ENCODE measurements at places on chromosomes 3 and 15.

DNA sequence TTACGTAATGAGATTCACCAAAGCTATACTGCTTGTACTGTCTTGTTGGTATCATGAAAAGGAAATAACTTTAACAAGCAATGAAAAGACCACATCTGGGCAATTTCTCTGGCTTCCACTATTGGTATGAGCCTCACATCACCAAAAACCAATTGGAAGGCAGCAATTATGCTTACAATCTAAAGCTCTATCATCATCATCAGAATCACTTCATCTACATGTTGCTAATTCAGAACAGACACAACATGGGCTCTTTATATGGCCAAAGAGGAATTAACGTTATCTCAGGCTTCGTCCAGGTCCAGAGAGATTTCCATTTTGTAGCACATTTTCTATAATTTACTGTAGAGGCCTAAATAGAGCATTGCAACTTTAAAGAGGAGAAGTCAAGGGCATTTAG is 36.6 kb upstream of the SLCO3A1 start:
- H3K4me3 ChIP-seq, result no peak overlapping the region
- H3K4me1 ChIP-seq, result no peaks in the 10 kb centered on the region

- no peak overlapping the region for H3K4me3 ChIP-seq
- no peak overlapping the region for H3K27ac ChIP-seq
- no peak for DNase-seq
- peaks cover 21% of the 10 kb centered on the region for H3K27me3 ChIP-seq
- H3K36me3 ChIP-seq, result no peaks in the 10 kb centered on the region
- peaks cover 3% of the 10 kb centered on the region for H3K4me1 ChIP-seq
These were observed 14.4 kb upstream of the TM4SF4 start for GRCh38 chr3:149460117-149460516.

GRCh38 chr3:101942356-101942755 is 93.0 kb downstream of the NFKBIZ start:
- H3K36me3 ChIP-seq, result no peaks in the 10 kb centered on the region
- no peaks in the 10 kb centered on the region for H3K27me3 ChIP-seq
- H3K4me1 ChIP-seq, result peaks cover 30% of the 10 kb centered on the region
- H3K4me3 ChIP-seq, result no peak overlapping the region
- DNase-seq, result no peak
- H3K27ac ChIP-seq, result no peak overlapping the region

DNA sequence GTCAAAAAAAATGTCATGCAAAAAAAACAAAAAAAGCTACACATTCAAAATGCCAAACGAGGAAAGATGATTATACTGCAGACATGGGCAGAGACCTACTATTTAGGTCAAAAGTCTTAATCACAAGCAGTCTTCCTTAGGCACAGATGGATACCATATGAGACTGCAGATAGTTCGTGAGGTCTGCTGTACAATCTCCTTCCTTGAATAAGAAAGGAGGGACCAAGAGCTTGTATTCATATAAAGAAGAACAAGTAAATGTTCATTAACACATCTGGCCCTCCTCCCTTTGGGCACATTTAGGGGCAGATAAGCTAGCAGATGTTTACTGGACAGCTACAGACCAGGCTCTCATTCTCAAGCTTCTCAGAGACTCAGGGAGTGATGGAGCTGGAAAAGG is 45.3 kb downstream of the ANXA2 start:
- no peaks in the 10 kb centered on the region for H3K4me1 ChIP-seq
- DNase-seq, result no peak
- peaks cover 90% of the 10 kb centered on the region for H3K36me3 ChIP-seq
- no peaks in the 10 kb centered on the region for H3K27me3 ChIP-seq

DNA sequence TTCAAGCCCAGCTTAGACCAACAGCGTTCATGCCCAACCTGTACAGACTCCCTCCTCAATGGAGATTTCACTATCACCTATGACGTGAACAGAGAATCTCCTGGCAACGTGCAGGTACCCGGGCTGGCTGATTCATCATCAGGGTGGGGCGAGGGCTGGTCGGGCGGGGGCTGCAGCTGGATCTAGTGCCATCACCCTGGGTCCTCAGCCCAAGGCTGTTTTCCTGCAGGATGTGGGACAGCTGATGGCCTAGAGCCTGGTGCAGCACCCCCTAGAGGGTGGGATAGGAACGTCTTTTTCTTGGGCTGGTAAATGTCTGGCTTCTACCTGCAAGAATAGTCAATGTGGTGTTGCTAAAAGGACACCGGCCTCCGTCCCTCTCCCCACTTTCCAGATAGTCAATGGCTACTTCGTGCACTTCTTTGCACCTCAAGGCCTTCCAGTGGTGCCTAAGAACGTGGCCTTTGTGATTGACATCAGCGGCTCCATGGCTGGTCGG is 4.4 kb downstream of the ITIH3 start:
- H3K4me1 ChIP-seq, result no peaks in the 10 kb centered on the region
- no peak overlapping the region for H3K27ac ChIP-seq
- peak; percentile 41 for DNase-seq
- H3K4me3 ChIP-seq, result no peak overlapping the region
- H3K27me3 ChIP-seq, result no peaks in the 10 kb centered on the region
